H9 (cell line): ENCODE measurements at places on chromosomes 6 and 20.
A peak's percentile ranks its signal among the peaks of the same experiment; 100 is the strongest.

GRCh38 chr20:63351811-63352591 is 9.1 kb downstream of the CHRNA4 start:
- H3K27me3 ChIP-seq = no peaks in the 10 kb centered on the region
- no peaks in the 10 kb centered on the region for H3K4me1 ChIP-seq
- H3K4me3 ChIP-seq = no peak overlapping the region
- H3K36me3 ChIP-seq = peaks cover 4% of the 10 kb centered on the region; the same call in 1 of the 2 replicates
- no peak overlapping the region for H3K27ac ChIP-seq
- peak; percentile 82 for DNase-seq

GRCh38 chr6:63533026-63533425 is 39.3 kb upstream of the LOC128125822 start:
- H3K27me3 ChIP-seq = no peaks in the 10 kb centered on the region
- H3K27ac ChIP-seq = no peak overlapping the region
- H3K36me3 ChIP-seq = no peaks in the 10 kb centered on the region
- DNase-seq = no peak

- peak overlapping the region; percentile 75 for H3K4me3 ChIP-seq
- peak; percentile 97 for DNase-seq
- peaks cover 3% of the 10 kb centered on the region; the same call in 1 of the 2 replicates for H3K4me1 ChIP-seq
- H3K27me3 ChIP-seq = no peaks in the 10 kb centered on the region
- H3K36me3 ChIP-seq = no peaks in the 10 kb centered on the region
- H3K27ac ChIP-seq = no peak overlapping the region
These were observed 24.4 kb downstream of the SPDEF start for GRCh38 chr6:34531580-34532201.

DNA sequence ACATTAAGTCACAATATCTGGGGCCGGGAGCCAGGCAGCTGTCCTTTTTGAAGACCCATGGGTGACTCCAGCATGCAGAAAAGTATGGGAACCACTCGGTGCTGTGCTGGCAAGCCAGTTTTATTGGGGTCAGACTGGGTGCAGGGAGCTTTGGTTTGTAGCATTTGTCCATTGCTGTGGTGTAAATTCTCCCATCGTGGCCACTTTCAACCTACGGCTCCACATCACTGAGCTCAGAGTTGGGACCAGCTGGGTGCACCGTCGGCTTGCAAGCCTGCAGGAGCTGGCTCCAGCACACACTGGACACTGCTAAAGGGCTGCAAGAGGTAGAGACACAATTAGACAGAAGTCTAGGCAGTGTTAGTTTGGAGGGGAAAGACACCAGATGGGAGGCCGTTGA is 66.9 kb downstream of the SYNJ2 start:
- no peaks in the 10 kb centered on the region for H3K27me3 ChIP-seq
- no peak overlapping the region for H3K27ac ChIP-seq
- H3K4me3 ChIP-seq = no peak overlapping the region
- no peaks in the 10 kb centered on the region for H3K4me1 ChIP-seq
- DNase-seq = no peak

DNA sequence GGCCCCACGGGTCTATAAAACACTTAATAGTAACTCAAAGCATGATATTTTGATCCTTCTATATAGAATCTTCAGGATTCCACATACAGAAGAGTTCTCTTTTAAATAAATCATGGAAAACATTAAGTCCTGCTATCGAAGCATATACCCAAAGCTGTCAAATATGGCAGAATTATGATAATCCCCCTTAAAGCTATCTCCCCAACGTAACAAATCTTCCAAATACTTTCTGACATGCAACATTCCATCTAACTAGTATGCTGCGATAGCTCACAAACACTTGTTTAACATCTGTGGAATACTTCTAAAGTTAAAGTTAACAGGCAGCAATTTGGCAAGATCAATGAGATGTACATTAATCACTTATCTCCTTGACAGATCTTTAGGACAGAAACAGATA is 371.0 kb upstream of the RUNX2 start:
- H3K36me3 ChIP-seq = peaks cover 5% of the 10 kb centered on the region; the same call in 1 of the 2 replicates
- no peak for DNase-seq
- no peaks in the 10 kb centered on the region for H3K27me3 ChIP-seq
- no peaks in the 10 kb centered on the region for H3K4me1 ChIP-seq

DNA sequence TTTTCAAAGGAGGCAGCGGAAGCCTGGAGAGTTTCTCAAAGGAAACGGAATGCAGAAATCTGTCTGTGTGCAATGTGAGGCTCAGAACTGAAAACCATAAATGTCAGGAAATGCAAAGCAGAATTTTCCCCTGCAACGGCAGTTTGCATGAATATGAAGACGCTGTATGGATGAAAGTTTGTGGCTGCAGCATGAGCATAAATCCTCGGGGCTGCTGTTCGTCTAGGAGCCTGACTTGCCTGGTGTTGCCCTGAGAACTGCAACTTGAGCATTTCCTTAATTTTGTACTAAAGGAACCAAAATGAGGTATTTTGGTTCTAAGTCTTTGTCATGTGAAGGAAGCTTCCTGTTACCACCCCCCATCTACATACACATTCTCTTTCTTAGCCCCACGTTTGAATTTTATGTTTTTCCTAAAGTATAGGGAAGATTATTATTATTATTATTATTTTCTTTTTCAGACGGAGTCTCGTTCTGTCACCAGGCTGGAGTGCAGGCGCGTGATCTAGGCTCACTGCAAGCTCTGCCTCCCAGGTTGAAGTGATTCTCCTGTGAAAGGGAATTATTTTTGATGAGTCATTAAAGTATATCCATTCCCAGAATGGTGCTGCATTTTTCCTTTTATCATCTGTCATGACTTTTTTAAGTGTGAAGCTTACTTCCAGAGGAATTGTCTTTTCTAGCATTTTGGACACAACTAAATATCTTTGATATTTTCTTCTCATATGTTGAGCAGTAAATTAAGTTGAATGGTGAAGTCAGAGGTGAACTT is 33.1 kb downstream of the MTHFD1L start:
- no peak overlapping the region for H3K27ac ChIP-seq
- peaks cover 21% of the 10 kb centered on the region for H3K36me3 ChIP-seq
- H3K27me3 ChIP-seq = no peaks in the 10 kb centered on the region
- H3K4me1 ChIP-seq = no peaks in the 10 kb centered on the region
- no peak overlapping the region for H3K4me3 ChIP-seq

- no peaks in the 10 kb centered on the region for H3K27me3 ChIP-seq
- no peak overlapping the region for H3K4me3 ChIP-seq
- DNase-seq = no peak
- H3K4me1 ChIP-seq = no peaks in the 10 kb centered on the region; the same call in 1 of the 2 replicates
- H3K36me3 ChIP-seq = peaks cover 5% of the 10 kb centered on the region; the same call in 1 of the 2 replicates
These were observed 42.2 kb downstream of the GFOD1 start for GRCh38 chr6:13445005-13445743.

- H3K4me3 ChIP-seq = no peak overlapping the region
- H3K27me3 ChIP-seq = no peaks in the 10 kb centered on the region
These were observed 37.1 kb upstream of the MLIP start for GRCh38 chr6:54074109-54074508.

GRCh38 chr6:24052590-24052961 is 73.4 kb upstream of the NRSN1 start:
- no peak for DNase-seq
- no peaks in the 10 kb centered on the region for H3K27me3 ChIP-seq
- H3K27ac ChIP-seq = no peak overlapping the region
- H3K4me1 ChIP-seq = no peaks in the 10 kb centered on the region
- H3K4me3 ChIP-seq = no peak overlapping the region
- H3K36me3 ChIP-seq = no peaks in the 10 kb centered on the region

- no peaks in the 10 kb centered on the region; the same call in 1 of the 2 replicates for H3K4me1 ChIP-seq
- no peak overlapping the region for H3K4me3 ChIP-seq
- no peak overlapping the region for H3K27ac ChIP-seq
- no peaks in the 10 kb centered on the region; the same call in 1 of the 2 replicates for H3K36me3 ChIP-seq
- no peaks in the 10 kb centered on the region for H3K27me3 ChIP-seq
These were observed 29.3 kb downstream of the RIN2 start for GRCh38 chr20:19787366-19787765.

DNA sequence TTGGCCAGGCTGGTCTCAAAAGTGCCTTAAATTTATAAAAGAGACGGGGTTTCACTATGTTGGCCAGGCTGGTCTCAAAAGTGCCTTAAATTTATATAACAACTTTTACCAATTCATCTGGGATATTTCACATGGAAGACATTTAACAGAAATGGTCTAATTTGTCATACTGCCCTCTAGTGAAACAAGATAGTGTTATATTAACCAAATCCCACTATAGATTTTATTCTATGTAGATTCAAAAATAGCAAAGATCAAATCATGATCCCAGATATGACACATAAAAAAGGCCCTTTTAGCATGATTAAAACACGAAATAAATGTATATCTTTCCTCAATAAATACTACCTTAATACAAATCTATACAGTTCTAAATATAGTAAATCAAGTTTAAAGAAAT is 102.8 kb upstream of the TFAP2D start:
- no peaks in the 10 kb centered on the region for H3K36me3 ChIP-seq
- no peaks in the 10 kb centered on the region for H3K4me1 ChIP-seq
- no peak overlapping the region for H3K27ac ChIP-seq
- no peak overlapping the region for H3K4me3 ChIP-seq

DNA sequence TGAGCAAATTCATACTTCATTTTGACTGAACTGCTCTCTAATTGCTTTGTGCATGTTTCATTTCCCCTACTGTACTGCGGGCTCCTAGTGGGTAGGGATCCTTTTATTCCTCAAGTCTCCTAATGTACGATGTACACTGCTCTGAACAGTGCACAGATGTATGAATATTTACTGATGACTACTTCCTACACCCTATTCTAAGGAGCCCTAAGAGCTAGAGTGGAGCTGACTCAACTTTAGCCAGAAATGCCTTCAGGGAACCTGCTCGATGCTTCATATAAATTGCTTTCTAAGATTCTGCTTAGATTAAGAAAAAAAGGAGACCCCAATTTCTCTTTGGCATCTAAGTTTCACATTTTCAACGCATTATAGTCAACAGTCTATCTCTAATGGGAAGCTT is 47.6 kb upstream of the SPDEF start:
- no peak for DNase-seq
- H3K4me1 ChIP-seq = peaks cover 10% of the 10 kb centered on the region; the same call in 1 of the 2 replicates
- no peak overlapping the region for H3K27ac ChIP-seq
- H3K36me3 ChIP-seq = peaks cover 17% of the 10 kb centered on the region
- no peaks in the 10 kb centered on the region for H3K27me3 ChIP-seq

- peaks cover 5% of the 10 kb centered on the region; the same call in 2 of the 3 replicates for H3K36me3 ChIP-seq
- H3K4me3 ChIP-seq = 0 out of 3 replicates have a peak overlapping the region, but pooled peaks have one; percentile 19
- H3K27ac ChIP-seq = no peak overlapping the region
- peaks cover 3% of the 10 kb centered on the region; the same call in 1 of the 2 replicates for H3K4me1 ChIP-seq
These were observed 2.0 kb upstream of the PMEPA1 start for GRCh38 chr20:57711826-57712225.

DNA sequence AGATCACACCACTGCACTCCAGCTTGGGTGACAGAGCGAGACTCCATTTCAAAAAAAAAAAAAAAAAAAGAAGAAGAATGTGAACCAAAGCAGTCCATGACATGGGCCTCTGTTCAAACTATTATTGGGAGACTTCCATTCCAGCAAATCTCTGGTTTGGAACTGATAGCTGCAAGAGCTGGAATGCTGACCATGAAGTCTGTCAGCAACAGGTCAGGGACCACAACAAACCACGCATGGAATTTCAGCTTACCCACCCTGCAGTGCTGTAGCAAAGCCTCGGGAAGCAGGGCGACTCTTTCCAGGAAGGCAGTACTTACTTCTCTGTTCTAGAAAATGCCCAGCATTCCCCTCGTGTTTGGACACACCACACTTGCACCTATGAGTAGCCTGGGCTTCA is 34.1 kb upstream of the TBC1D7 start:
- no peak overlapping the region for H3K4me3 ChIP-seq
- peaks cover 5% of the 10 kb centered on the region; the same call in 1 of the 2 replicates for H3K4me1 ChIP-seq
- H3K27me3 ChIP-seq = no peaks in the 10 kb centered on the region
- H3K36me3 ChIP-seq = 0 out of 2 replicates have a peak, but pooled peaks cover 2% of the 10 kb centered on the region
- no peak for DNase-seq
- no peak overlapping the region for H3K27ac ChIP-seq

DNA sequence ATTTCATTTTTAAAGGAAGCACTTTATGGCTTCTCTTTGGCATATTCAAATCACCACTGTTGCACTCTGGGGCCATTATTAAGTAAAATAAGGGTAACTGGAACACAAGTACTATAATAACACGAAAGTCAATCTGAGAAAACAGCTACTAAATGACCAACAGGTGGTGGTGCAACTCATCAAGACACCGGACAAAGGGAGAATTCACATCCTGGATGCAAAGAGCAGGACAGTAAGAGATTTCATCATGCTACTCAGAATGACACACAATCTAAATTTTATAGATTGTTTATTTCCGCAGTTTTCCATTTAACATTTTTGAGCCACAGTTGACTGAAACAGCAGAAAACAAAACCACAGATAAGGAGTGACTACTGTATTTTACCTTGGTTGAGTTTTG is 27.6 kb upstream of the LY86 start:
- H3K36me3 ChIP-seq = no peaks in the 10 kb centered on the region; the same call in 1 of the 2 replicates
- no peak overlapping the region for H3K4me3 ChIP-seq

DNA sequence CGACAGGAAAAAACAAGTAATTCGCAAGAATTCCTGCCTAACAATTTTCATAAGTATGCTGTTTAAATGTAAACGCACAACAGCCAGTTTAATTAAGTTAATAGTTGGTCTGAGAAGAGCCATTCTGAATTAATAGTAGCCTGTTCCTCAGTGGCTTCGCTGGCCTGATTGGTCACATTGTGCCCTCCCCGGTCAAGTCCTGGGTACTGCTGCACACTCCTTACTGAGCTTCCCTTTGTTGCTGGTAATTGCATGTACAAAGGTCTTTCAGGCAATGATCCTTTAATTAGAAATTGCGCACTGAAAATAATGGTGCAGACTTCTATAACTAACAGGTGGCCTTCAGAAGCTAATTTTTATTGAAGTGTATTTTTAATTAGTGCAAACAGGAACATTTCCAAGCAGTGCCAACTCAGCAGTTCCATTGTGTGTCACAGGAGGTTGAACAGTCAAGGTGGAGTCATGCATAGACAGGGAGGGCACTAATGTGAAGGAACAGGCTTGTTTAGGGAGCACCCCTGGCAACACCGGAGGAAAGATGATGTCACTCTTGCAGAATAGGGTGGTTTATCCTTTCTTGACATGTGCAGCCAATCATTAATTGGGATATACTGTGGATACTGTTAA is 92.6 kb upstream of the SLC22A23 start:
- H3K4me1 ChIP-seq = no peaks in the 10 kb centered on the region
- H3K27me3 ChIP-seq = no peaks in the 10 kb centered on the region
- no peak for DNase-seq
- H3K27ac ChIP-seq = no peak overlapping the region
- H3K4me3 ChIP-seq = no peak overlapping the region

- no peaks in the 10 kb centered on the region; the same call in 2 of the 3 replicates for H3K36me3 ChIP-seq
- no peak overlapping the region for H3K4me3 ChIP-seq
- no peak overlapping the region for H3K27ac ChIP-seq
- no peak for DNase-seq
- no peaks in the 10 kb centered on the region for H3K4me1 ChIP-seq
These were observed 122.8 kb upstream of the B3GAT2 start for GRCh38 chr6:71079677-71080076.

DNA sequence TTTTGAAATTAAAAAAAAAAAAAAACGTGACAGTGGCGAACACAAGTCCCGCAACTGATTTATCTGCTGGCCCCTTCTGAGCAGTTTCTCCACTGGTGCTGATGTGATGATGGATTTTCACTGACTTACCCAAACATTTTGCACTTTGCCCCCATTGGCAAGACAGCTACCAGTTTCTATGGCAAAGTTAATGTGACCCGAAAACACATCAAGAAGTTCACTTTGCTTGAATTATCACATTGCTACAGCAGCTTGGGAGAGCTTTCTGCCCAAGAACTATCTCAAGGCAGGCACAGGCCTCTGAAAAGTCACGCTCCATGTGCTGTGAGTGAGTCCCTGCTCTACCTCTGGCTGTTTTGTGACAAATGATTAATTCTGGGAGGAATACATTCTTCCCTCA is 127.9 kb upstream of the EDN1 start:
- H3K36me3 ChIP-seq = peaks cover 36% of the 10 kb centered on the region
- H3K27me3 ChIP-seq = no peaks in the 10 kb centered on the region
- H3K27ac ChIP-seq = no peak overlapping the region
- no peaks in the 10 kb centered on the region for H3K4me1 ChIP-seq
- H3K4me3 ChIP-seq = no peak overlapping the region
